NCI-H510A treated with DMSO at 0.1 percent for 48 hours (cell line): ENCODE measurements at places on chromosomes 11 and 22.
A peak's percentile ranks its signal among the peaks of the same experiment; 100 is the strongest.

DNA sequence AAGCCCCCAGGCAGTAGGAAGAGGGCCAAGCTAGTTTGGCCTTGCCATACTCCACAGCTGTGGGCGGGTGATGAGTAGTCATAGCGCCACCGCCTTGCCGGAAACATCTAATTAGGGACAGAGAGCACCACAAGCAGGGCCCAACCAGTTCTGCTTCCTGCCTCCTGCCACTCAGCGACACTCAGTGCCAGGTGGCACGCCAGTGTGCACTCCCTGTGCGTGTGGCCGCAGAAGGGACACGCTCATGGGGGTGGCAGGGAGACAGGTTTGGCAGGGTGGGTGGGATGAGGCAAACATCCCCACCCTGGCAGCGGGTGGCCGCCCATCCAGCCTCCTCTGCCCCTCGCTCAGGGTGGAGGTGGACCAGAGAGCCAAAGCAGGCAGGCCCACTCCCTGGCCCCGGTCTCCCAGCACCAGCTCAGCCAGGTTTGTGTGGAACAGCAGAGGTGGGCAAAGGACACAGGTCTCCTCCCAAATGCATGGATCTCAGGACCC, 4.9 kb downstream of the OVOL1 start:
- DNase-seq, result peak; percentile 70

- DNase-seq, result peak; percentile 27
Observed at GRCh38 chr22:28019881-28020861, 101.1 kb upstream of the PITPNB start.

DNA sequence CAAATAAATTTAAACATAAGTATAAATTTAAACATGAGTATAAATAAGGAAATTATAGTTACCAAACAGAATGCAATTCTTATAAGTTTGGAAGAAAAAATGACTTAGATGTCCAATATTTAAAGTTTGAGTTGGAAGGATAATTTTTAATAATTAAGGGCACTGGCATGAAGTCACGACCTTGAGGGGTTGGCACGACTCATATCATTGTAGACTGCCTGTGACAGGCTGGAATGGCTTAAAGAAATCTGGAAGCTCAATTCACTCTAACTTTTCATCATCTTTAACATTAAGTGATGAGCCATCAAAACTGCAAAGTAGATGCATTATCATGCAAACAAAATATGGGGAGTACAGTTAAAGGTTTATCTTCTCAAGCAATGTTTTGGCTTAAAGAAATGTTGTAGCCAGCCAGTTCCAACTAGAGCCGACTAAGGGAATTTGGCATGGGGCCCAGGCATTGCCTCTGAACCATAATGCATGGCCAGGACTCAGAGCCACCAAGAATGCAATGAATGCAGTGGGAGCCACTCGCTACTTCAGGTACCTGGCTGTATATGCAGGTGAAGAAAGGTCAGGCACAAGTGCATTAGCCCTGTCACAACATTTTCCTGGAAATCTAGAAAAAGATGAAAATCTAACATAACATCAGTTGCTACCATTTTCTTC, 33.4 kb downstream of the PGR start:
- no peak for DNase-seq

DNA sequence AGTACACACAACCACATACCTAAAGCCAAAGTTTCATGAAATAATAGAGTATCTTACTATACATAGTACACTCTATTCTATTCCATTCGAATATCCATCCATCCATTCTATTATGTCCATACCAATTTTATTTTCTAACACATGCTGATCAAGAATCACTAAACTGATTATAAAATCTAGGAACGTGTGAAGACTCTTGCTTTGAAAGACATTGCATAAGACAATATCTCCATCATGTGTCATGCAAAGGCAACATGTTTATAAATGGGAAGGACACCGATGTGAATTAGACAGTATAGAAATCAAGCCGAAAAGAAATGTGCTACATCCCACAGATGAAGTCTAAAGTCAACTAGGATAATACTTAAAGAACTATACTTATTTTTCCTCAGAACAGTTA, 1561.5 kb upstream of the TENM4 start:
- DNase-seq, result no peak

DNA sequence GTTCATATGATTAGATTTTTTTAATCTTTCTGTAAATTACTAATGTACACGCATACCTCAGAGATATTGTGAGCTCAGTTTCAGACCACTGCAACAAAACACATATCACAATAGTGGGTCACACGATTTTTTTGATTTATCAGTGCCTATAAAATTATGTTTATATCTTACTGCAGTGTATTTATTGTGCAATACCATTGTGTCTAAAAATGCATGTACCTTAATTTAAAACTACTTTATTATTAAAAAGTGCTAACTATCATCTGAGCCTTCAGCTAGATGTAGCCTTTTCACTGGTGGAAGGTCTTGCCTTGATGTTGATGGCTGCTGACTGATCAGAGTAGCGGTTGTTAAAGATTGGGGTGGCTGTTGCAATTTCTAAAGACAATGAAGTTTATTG, 918.8 kb upstream of the CHORDC1 start:
- no peak for DNase-seq

GRCh38 chr11:60274416-60274815, 6.0 kb upstream of the MS4A4A start:
- no peak for DNase-seq

DNA sequence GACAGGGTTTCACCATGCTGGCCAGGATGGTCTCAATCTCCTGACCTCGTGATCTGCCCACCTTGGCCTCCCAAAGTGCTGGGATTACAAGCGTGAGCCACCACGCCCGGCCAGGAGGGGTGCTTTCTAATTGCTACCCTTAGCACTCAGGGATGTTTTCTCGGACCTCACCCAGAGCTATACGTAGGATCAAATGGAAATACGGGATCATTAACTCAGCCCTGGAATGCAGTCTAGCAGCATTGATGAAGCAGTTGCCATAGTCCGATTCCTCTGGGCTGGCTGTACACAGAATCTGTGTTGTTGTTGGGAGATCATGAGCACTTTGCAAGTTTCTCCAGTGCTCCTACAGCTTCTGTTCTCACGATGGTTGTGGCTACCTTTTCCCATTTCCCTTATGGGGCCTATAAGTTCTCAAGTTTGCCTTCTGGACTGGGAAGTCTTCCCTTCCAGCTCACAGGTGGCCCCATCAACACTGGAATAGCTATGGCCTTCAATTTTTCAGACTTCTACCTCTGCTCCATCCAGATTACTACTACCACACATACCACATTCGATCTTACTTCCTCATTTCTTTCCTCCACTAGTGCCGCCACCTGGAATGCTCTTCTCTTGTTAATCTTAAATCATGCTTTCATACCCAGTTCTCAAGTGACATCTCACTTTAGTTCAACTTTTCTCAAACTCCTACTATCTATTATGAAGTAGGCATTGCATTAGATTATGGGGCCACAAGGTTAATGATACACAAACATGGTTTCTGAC, 16.1 kb upstream of the PCF11 start:
- DNase-seq, result no peak

GRCh38 chr22:47172771-47173534, 410.5 kb downstream of the TBC1D22A start:
- no peak for DNase-seq

DNA sequence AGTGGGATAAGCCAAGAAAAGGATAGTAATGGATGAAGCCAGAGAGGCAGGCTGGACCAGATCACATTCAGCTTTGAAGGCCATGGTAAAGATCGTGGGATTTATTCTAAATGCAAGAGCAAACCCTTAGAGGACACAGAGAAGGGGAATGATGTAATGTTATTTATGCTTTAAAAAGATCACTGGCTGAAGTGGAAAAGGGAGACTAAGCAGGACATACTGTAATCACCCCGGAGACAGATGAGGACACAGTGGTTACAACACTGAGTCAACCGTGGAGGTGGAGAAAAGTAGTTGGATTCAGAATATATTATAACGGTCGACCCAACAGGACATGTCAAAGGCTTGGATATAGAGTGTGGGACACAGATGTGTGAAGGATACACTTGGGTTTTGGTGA, 38.5 kb downstream of the CDON start:
- DNase-seq, result no peak

DNA sequence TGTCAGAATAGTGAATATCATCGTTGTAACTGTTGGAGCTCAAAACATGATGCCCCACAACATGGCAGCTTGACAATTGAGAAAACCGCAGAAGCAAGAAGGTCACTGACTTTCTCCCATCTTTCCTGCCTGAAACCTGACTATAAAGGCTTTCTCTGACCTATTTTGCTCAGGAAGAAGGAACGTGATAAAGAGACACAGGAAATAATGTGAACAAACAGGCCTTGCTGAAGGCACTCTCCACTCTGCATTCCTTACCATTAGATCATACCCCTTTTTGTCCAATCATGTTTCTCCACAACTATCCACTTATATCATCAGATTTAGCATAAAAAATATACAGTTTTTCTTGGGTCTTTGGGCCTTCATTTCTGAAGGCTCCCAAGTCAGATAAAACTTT, 916.8 kb downstream of the METTL15 start:
- DNase-seq, result no peak

DNA sequence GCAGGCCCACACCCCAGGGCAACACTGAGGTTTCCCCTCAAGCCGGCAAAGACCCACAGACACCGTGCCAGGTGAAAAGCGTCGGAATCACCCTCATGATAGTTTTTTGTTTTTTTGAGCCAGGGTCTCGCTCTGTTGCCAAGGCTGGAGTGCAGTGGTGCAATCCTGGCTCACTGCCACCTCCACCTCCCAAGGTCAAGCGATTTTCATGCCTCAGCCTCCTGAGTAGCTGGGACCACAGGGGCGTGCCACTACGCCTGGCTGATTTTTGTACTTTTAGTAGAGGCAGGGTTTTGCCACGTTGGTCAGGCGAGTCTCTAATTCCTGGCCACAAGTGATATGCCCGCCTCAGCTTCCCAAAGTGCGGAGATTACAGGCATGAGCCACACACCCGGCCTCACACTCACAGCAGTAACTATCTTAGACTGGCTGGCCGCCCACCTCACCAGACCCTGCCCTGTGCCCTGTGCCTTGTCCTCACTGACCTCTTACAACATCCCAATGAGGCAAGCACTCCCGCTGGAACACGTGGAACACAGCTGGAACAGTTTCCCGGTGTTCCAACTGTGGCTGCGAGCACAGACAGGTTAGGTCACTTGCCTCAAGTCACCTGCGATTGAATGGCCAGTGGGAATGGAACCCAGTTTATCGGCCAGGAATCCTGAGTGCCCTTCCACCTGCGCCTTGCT, 21.1 kb downstream of the LRRC10B start:
- no peak for DNase-seq

- DNase-seq, result no peak
Observed at GRCh38 chr11:2178906-2179494, 7.4 kb upstream of the TH start.

- peak; percentile 31 for DNase-seq
Observed at GRCh38 chr11:27020751-27021150, 19.9 kb upstream of the BBOX1 start.

DNA sequence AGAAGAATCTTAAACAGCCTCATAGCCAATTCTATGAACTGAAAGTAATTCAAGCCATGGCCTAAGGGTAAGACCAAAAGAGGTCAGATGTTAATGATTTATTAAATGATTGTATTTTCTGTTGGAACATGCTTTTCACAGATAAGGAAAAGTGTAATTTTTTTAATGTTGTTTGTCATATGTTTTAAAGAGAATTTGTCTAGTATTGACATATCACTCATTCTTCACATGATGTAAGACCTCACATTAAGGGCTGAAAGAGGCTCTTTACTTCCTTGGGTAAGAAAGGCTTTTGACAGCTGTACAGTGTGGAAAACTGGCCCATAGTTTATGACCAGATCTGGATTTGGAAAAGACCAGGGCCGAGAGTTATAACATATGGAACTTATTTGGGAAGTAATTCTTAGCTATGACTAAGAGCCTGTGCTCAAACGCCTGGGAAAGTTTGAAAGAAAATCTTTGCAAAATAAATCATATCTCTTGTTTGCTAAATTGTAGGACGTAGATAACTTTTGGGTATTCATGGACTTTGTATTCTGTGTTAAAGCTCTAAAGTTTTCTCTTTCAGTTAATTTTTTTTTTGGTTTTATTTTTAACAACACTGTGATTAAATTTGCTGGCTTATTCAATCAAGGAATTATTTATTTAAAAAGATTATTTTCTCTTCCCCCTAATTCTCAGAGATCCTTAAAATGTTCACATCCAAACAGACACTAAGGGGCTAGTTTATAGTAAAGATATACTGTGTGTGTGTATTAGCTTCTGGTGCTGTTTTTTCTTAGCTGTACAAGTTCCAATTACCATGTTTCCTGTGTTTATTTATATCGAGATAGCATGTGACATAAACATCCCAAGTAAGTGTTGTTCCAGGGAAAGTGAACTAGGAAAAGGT, 162.2 kb downstream of the ARHGAP42 start:
- no peak for DNase-seq

DNA sequence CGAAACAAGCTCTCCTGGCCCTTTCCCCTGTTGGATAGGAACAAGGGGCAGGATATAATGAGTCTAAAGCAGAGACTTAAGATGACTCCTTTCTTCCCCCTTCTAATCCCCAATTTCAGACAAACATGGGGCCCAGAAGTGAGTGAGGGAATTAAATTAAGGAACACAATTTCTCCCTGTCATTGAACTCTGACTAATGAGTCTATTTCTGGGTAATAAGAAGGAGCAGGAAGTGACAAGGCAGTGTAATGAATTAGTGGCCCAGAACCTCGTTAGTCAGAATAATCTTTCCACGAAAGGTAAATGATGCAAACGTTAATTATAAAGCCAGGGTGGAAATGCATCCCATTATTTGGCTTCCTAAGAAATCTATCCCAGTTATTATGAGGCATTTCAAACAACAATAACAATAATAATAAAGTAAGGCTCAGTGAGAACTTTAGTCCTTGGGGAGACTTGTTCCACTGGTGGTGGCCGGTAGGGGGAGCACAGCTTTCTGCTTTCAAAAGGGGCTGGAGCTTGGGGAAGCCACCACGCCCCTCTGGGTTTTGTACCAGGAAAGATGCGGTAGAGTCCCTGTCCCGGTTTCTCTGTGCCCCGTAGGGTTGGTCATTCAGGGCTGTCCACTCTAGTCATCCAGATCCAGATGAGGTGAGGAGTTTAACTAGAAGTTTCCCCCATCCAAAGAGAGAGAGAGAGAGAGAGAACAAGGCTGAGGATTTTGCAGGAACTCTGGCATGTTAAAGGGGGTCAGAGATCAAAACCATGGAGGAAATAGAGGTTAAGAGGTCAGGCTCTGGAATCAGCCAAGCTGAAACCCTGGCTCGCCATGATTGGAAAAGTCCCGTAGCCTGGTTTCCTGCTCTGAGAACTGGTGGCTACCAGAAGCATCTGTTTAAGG, 298.3 kb downstream of the NTM start:
- DNase-seq, result no peak

- no peak for DNase-seq
Observed at GRCh38 chr11:201966-202365, 5.2 kb downstream of the BET1L start.

- peak; percentile 7 for DNase-seq
Observed at GRCh38 chr22:23591201-23591791, 11.2 kb upstream of the IGLL1 start.

- DNase-seq, result no peak
Observed at GRCh38 chr22:50287731-50288130, 17.6 kb upstream of the MAPK11 start.

- DNase-seq, result no peak
Observed at GRCh38 chr11:80096736-80097135, 655.9 kb upstream of the TENM4 start.

- DNase-seq, result no peak
Observed at GRCh38 chr22:43412808-43413795, 1.3 kb downstream of the MPPED1 start.
